ENCODE measurements at places on chromosomes 7 and 10.

- no peak for DNase-seq
These were observed 4.8 kb upstream of the PDE1C start for GRCh38 chr7:32074787-32075585.

GRCh38 chr10:43671659-43672531, 23.2 kb upstream of the ZNF32 start:
- DNase-seq = peak; percentile 52

DNA sequence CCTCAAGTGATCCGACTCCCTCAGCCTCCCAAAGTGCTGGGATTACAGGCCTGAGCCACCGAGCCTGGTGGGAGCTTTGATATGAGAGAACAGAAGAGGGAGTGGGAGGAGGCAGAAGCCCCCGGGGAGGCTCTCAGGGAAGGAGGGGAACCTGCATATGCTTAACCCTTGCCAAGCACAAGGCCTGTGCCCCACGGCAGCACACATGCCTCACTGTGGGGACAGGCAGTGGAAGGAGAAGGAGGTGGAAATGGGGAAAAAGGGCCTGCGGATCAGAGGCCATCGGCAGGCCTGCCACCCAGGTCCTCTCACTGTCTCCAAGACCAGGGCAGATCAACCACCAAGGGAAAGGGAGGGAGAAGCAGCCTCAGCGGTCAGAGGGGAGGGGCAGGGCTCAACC, 7.2 kb upstream of the GRID1 start:
- DNase-seq = no peak

GRCh38 chr7:77439572-77439971, 23.4 kb upstream of the GSAP start:
- DNase-seq = peak; percentile 40

DNA sequence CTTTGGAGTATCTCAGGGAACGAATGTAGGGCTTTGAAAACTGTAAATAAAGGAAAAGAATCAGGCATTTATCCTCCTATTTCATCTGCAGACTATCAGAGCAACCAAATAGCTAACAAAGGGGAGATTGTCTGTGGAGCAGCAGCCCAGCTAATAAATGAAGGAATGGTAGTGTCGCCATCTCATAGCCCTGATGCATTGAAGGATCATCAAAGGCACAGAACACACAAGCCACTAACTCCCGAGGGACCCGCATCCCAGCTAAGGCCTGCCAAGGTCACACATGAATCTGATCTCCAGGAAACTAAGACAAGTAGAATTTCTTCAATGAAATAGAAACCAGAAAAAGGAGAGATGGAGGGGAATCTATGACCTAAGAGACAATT, 38.2 kb downstream of the CALML5 start:
- no peak for DNase-seq

DNA sequence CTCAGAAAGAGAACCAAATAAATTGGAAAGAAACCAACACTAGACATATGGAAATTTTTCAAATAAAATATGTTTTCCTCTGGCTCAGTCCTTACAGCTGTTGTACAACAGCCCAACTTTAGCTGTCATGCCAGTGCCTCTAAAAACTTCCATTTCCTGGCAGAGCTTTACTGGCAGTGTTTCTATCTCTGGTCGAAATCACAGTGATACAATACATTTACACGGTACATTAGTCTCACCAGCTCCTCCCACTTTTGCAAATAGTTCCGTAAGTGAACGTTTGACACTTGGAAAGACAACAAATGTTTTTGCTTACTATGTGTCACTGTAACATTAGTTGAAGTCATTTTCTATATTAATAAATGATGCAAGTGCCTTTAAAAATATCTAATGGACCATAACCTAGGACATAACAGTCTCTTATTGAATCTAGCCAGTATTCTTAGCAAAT, 29.8 kb downstream of the BCAP29 start:
- no peak for DNase-seq

GRCh38 chr7:85600395-85600794, 413.5 kb upstream of the SEMA3D start:
- no peak for DNase-seq

- DNase-seq = no peak
These were observed 38.0 kb upstream of the SPOCK2 start for GRCh38 chr10:72126184-72126871.

DNA sequence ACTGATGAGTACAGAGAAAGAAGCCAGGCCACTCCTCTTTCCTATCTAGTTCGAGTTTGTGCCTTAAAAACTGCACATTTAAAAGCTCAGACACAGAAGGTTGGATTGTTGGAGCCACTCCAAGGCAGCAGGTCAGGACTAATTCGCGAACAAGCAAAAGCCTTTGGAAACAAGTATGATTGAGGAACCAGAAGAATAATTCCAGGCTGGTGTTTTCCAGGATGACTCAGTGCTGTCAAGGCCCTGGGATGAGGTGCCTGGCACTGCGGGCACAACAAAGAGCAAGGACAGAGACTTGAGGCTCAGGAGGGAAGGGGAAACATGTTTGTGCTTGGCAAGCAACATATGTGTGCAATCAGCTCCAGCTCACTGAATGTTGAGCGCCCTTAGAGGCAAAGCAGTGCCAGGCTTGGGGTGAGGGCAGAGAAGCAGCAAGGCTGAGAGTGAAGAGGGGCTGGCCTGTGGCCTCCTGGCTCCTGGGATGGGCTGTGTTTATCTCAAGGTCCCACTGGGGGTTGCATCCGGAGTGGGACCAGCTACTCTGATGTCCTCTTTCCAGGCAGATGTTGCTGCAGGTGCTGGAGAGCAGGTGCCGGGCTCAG, 44.1 kb downstream of the VSTM4 start:
- no peak for DNase-seq

DNA sequence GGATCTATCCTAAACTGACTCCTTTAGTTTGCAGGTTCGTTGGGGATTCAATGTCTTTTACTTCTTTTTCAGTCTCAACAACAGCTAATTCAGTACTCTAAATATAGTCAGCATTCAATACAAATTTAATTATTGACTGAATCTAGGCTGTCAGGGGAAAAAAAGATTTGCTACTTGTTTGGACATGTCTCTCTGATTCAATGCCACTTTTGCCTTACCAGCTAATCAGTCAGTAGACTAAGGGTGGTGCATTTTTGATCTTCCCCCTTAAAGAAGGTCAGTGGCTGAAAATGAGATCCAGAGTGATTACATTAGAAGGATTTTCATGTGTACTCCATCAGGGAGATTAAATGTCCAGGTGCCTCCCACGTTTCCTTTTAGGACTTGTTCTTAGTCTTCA, 145.1 kb downstream of the C1GALT1 start:
- DNase-seq = no peak

- DNase-seq = no peak
These were observed 189.7 kb downstream of the TCF7L2 start for GRCh38 chr10:113139699-113140098.

DNA sequence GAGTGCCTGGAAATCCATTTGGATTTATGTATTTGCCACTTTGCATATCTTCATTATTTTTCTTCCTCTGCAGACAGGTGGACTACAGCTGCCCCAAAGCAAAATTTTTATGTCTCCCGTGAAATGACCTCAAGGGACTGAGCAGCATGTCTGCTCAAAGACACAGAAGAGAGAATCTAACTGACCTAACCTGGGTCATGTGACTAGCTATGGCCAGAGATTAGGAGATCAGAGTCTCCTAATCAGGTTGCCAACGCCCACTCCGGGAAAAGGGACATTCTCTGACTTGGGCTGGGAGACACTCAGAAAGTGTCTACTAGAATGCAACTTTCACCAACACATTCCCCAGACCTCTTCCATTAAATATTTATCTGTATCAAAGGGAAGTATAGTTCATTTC, 2.5 kb upstream of the BAMBI start:
- no peak for DNase-seq

DNA sequence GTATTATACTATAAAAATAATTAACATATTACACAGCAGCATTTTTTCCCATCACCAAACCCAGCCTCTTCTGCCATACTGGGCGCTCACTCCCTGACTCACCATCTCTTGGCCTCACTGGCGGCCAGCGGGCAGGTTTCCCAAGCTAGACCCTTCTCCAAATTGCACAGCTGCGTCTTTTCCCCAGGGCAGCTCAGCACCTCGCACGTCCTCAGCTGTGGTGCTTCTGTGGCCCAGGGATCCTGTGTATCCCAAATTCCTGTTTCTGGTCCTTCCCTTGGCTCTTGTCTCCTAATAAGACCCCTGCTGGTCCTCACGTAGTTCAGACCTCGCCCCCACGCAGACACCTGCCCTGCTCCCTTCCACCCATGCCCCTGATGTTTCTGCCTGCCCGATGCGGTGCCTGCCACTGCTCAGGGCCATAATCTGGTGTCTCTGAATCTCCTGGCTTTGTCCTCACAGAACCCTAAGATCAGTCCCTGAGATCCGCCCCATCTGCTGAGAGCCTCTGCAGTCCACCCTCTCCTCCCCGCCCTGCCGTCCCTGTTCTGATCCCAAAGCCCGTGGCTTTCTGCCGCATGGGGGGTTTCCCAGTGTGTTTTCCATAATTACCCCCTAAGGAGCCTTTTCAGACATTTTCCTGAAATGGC, 290.1 kb downstream of the TCERG1L start:
- peak; percentile 59 for DNase-seq

- no peak for DNase-seq
These were observed 50.5 kb upstream of the PRSS58 start for GRCh38 chr7:142308326-142308725.

DNA sequence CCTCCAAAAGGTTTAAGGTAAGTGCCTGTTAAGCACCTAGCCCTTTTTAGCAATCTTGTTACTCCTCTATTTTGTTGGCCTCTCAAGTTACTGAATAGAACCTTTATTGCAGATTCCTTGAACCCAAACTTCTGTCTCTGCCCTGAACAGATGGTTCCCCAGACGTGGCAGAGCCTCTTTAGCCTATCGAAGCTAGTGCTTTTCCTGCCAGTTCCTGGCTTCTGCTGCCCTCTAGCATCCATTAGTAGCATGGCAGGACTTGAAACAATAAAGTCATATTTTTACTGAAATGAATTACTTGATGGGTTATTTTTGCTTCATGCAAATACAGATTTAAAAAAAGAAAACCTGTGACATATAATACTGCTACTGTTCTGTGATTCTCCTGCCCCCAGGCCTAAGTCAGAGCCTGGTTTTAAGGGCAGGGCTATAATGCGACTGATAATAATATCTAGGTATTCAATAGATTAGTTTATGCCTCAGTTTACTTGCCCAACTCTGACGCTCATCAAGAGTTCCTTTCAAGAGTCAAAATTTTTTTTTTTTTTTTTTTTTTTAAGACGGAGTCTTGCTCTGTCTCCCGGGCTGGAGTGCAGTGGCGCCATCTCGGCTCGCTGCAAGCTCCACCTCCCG, 84.3 kb upstream of the PHF14 start:
- DNase-seq = no peak

GRCh38 chr7:41573862-41574261, 129.0 kb downstream of the INHBA start:
- DNase-seq = no peak

DNA sequence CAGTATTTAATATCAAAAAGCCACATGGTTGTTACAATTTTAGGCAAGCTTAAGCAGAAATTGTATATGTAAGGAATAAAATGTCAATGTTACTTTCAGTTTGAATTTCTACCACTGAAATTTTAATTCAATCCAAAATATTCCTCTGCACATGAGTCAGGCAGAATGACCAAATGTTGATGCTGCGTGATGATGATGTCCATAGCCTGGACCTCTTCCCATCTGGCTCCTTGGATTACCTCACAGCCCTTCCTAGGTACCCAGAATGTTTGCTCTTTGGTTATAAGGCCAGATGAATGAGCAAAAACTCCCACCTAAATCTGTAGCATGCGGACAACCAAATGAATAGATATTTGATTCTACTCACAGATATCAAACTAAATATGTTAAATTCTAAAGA, 258.3 kb upstream of the IMMP2L start:
- DNase-seq = no peak

DNA sequence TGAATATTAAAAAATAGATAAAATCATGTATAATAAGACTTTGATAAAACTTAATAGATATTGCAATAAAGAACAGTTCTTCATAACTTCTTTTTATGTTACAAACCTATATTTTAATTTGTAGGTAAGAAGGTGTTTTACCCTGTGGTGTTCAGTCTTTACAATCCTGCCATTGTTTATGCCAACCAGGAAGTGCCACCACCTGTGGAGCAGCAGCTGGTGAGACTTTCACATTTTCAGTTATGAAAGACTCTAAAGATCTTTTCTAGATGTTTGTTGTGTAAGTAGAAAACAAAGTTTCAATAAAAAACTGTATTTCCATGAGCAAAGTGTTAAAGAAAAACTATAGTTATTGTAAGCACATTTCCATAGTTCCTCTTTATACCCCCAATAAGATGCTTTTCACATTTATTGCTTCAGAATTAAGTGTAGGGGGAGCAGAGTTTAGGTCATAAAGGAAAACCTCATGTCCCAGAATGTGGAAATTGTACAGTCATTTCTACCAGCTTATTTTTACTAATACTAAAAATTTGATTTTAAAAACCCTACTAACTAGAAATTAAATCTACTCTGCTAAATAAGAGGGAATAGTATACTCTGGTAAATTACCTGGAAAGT, 28.7 kb downstream of the CSGALNACT2 start:
- no peak for DNase-seq

DNA sequence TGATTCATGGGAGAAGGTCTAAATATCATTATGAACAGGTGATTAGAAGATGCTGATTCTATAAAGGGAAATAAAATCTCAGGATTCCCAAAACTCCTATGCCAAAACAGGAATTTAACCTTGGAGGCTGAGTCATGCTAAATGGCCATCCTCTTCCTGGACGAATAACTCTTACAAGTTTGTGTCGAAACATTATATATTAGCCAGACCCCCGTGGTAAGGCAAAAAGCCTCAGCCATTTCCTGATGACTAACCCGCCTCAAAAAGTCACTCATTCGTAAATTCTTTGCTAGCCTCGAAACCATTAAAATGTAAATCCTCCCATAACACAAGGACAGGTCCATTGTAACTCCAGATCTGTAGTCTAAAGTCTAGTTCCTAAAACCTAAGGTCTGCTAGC, 32.0 kb downstream of the CUL2 start:
- DNase-seq = no peak

DNA sequence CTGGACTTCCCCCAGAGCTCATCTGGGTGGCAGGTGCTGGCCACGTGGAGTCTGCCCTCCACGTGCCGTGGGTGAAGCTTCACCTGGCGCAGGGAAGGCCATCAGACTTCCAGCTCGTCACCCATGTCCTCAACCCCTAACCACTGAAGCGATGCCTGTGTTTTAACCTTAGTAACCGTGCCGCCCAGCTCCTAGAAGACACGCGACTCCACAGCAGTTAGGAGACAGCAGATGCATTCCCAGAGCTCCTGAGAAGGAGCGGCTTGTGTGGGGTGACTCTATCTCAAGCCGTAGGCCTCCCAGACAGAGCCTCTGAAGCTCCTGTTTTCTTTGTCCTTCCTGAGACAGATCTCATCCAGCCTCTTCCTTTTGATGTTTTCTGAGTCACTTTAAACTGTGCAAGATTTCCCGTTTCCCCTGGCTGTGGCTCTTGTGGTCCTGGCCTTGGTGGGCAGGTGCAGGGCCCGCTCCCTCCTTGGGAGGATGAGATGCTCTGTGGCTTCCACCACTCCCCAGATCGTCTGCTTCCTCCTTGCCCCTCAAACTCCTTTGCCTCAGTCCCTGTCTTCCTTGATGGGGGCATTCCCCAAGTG, 41.4 kb upstream of the AP5Z1 start:
- no peak for DNase-seq

GRCh38 chr7:43631559-43631958, 48.7 kb downstream of the STK17A start:
- no peak for DNase-seq

GRCh38 chr10:88165849-88166271, 302.4 kb downstream of the PTEN start:
- no peak for DNase-seq
